AG08396 (cell line): ENCODE measurements at places on chromosomes 4 and X.
A peak's percentile ranks its signal among the peaks of the same experiment; 100 is the strongest.

DNA sequence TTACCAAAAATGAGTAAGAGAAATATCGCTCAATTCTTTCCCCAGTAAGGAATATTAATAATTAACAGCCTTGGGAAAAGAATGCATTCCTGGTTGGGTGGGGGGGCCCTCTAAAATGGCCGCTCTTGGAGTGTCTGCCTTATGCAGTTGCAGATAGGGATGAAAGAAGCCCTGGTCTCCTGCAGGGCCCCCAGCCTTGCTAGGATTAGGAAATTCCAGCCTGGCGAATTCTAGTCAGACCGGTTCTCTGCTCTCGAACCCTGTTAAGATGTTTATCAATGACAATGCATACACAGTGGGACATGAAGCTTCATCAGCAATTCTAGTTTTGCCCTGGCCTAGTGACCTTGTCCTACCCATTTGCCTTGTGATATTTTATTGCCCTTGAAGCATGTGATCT lies 1047.7 kb upstream of the GRID2 start:
- no peak for DNase-seq

- DNase-seq, result no peak
Measured at GRCh38 chrX:12210971-12211370, 72.7 kb downstream of the FRMPD4 start.

- DNase-seq, result no peak
Measured at GRCh38 chr4:19348746-19349145, 903.0 kb upstream of the SLIT2 start.

GRCh38 chrX:133046601-133047000 lies 50.3 kb downstream of the USP26 start:
- DNase-seq, result no peak

- no peak for DNase-seq
Measured at GRCh38 chrX:71099736-71100135, 4.1 kb downstream of the FOXO4 start.

DNA sequence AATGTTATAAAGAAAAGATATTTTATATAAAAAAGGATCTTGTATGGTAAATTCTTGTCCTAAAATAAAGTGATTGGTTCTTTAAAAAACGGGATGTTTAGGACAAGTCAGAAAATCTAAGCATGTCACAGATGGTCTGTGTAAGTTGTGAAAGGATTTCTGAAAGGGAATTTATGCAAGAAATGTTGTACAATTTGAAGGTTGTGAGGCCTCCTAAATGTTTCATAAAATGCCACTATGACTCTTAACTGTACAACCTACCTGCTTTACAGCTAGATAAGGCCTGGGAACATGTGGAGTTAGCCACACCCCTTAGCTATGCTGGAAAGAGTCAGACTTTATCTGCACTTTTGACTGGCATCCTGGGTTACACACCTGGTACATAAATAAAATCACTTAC lies 951.5 kb upstream of the POU3F4 start:
- DNase-seq, result no peak

DNA sequence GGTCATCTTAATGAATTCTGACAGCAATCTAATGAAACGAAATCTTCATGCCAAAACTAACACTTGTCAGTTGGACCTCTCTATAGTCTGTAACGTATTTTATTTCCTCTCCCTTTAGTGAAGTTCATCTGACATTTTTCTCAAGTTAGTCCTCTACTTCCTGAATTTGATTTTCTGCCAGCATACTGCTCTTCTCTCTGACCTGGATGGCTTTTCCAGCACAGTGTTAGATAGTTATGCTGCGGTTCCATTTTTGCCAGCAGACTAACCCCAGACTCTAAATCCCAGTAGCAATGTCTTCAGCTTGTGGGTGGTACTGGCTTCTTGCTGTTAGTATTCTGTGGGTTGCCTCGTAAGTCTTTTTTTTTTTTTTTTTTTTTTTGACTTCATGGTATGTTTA lies 146.7 kb upstream of the VEGFC start:
- DNase-seq, result peak; percentile 9

GRCh38 chr4:93841803-93842345 lies 13.3 kb downstream of the ATOH1 start:
- DNase-seq, result no peak

- no peak for DNase-seq
Measured at GRCh38 chr4:5738061-5738460, 27.1 kb downstream of the EVC start.

GRCh38 chr4:41471126-41472071 lies 66.6 kb upstream of the LIMCH1 start:
- DNase-seq, result no peak

DNA sequence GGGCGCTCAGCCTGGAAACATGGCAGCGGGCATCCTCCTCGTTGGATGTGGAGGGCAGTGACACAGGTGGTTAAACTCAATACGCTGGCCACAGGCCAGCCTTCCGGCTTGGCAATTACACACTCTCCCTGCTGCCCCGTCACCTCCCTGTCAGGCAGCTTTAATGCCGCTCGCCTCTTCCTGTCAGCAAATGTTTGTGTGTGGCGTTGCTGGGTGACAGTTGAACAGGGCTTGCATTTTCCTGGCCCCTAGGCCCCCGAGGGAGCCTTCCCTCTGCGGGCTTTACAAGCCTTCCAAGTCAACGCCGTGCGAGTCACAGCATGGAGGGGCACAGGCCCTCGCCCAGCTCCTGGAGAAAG lies 620.0 kb downstream of the BCOR start:
- DNase-seq, result no peak

GRCh38 chr4:3436798-3437581 lies 4.8 kb upstream of the HGFAC start:
- DNase-seq, result peak; percentile 87

DNA sequence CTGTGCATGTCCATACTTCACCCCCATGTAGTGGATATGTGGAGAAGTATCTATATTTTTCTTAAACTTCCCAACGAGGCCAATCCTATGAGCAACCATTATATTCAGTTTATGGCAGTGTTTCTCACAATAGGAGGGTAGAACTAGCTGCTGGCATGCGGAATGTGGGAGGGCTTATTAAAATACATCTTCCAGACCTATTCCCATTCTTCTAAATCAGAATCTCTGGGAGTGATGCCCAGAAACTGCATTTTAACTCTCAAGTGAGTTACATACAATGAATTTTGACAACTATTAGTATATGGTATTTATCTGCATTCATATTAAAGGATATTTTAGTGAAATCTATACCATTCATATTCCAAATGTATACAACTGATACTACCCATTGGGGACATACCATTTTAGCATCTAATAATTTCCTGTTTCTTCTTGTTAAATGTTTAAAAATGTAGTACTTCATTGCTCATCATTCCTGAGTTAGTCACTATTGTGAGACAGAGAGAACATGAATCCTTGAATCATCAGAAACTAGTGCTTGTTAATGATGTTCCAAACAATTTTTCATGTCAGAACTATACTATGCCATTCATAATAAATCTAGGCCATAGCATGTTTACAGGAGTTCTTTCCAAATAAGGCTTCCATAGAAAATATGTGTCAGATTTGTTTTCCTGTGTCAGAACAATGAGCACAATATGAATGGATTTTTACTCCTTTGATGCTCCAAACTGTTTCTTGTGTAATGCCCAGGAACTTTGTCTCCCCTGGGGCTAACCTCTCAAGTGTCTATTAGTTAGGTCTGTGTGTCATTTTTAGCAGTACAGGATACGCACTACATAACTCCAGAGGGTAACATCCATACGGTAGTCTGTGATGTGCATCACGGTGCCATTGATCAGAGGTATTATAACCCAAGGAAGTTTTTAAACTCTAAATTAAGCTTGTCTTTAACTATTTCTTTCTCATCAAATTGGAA lies 198.8 kb upstream of the BMP3 start:
- DNase-seq, result no peak

GRCh38 chrX:40174001-40174853 lies 76.5 kb upstream of the BCOR start:
- no peak for DNase-seq

DNA sequence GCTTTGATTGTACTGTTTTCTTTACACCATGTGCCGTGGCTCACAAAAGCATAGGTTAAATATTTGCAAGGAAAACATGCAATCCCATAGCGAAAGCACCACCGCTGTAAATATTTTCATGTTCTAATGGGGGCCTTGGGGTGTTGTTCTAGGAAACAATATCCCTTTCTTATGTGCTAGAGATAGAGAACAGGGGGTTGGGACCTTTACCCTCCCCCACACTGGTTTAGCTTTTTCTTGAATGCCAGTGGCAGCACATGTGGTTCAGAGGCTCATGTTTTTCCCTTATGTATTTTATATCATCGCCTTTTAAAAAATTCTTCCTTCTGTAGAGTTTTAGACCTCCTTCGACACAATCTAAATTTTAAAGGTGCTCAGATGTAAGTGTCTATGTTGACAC lies 422.6 kb upstream of the TENM3 start:
- no peak for DNase-seq

DNA sequence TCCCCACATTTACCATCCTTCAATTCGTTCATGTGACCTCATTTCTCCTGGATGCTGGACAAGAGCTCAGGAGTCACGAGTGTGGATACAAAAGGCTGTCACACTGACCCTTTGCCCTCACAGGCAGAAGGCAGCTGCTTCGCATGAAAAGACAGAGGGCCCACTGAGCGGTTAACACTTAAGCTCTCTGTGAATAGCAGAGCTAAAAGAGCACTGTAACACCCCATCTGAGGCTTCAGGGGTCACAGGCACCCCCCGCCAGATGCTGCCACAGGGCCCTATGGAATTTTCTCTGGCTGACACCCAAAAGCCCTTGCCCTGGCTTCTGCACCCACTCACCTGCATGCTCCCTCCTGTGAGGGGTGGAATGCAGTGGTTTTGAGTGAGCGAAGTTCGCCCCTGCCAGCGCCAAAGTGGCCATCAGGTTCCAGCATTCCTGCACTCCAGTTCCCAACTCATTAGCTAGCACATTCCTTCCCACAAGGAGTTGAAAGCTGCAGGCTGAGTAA lies 360.9 kb downstream of the PPP3CA start:
- no peak for DNase-seq

DNA sequence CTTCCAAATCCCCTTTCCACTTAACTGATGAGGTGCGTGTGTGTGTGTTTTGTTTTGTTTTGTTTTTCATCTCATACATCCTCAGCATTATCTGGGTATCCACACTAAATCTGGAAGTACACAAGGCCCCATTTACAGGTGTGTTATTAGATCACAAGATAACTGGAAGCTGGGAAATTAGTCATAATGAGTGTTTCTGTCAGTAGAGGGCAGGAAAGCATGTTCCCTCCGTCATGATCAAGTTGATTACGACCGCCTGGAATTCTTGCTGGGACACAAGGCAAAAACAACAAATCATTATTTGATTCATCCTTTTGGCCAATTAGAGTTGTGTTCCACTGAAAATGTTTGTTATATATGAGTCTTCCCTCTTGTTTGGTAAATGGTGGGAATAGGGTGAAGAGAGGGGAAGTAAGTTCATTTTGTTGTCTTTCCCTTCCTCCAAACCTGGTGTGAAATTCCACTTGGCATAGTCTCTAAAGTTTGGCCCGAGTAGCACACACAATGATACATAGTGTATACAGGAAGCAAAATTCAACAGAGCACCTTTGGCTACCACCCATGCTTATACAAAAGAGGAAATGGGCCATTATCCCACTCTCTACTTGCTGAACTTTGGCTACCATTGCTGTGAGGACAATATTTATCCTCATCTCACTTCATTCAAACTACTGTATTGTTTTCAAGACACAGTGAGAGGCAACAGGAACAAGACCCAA lies 33.3 kb upstream of the TLL1 start:
- no peak for DNase-seq

DNA sequence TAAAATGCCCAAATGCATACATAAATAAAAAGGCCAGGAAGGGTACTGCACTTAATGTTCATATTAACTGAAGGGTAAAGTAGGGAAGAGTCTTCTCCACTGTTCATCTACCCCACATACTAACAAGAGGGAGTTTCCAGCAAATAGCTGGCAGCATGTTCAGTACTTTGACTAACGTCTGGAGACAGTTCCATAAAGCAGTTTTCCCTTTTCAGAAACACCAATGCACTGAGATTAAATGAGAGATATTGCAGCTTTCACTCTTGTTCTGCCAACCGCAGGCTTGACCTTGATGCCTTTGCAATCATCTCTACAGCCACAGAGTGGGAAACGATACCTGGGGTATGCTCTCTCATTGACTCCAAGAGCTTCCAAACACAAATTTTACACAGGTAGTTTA lies 2123.1 kb upstream of the TENM3 start:
- no peak for DNase-seq

DNA sequence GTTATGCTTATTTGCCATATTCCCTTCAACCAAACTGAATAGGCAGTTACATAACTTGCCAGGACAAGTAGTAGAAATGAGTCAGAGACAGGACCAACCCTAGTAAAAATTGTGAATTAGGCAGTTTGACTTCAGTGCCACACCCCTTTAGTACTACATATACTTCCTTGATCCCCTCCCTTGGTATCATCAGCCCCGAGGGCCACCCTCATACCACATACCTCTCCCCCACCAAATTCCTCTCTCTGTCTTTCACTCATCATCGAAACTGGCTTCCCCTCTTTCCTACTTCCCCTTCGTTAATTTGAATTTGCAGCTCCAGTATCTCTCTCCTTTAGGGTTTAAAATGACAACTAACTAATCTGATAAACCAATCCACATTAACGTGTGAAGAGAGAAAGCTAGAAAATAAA lies 7.9 kb upstream of the PTPN13 start:
- no peak for DNase-seq

DNA sequence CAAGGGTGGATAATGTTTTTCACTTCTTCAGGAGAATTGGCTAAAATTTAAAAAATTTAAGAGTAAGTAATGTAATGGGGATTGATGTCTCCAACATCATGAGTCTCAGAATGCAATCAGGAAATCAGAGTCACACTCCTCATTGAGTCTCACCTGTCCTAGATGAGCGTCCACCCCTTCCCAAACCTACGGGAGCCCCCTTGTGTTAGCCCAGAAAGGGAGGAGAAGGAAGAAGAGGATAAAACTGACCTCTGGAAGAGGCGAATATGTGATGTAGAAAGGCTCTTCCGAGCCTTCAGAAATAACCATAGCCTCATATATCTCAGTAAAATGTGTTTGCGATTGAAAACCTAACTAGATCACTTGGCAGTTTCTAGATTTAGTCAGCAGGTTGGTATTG lies 157.1 kb downstream of the DCLK2 start:
- DNase-seq, result no peak

GRCh38 chr4:76787898-76788297 lies 110.0 kb downstream of the SOWAHB start:
- DNase-seq, result no peak

DNA sequence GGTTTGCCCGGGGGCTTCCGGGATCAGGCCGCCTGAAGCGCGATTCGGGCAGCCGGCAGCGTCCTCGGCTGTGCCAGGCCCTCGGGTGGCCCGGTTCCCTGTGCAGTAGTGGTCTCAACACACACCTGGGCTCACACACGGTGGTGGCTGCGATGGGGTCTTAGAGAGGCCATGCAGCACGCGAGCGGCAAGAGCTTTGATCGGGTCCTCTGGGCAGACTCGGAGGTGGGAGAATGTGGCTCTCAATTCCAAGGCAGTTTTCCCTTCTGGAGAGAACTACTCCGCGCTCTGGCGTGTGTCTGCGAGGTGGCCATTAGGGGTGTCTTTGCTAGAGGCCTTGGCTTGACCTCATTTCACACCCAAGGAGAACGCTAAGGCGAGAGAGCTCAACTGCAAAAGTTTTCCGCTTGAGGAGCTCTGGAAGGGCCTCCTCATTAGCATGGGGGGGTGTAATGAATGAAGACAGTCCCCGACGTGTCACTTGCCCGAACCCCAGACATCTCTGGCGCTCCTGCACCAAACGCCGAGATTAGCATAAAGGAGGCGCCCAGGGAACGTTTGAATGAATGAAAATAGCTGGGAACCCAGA lies 771 bp upstream of the RBPJ start:
- no peak for DNase-seq

GRCh38 chrX:118459494-118459893 lies 36.1 kb upstream of the DOCK11 start:
- peak; percentile 18 for DNase-seq
